ENCODE measurements at places on chromosomes 3 and 15. TPM values are rescaled to one million over a fixed set of nuclear protein-coding genes. Genes with fewer than 3 reads are reported as not detected.

PLD1 gene
- 0.97 TPM for total RNA-seq

ZMYND10 gene
- total RNA-seq: 1.7 TPM

DNA sequence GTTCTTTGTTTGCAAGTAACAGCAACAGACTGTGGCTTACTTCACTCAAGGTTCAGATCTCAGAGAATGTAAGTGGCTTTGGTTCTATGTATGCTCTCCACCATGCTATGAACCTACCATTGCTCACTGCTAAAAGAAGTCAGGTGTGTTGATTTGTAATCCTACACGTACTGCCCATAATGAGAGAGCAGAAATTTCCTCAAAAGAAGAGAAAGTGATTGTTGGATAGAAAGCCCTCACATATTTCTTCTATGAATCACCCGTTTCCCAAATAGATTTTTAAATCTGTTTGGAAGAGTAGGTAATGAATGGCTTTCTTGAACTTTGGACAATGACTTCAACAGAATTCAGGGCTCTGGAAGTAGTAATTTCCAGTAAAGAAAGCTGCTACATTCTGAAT, 565.4 kb downstream of the ROBO2 start:
- no peaks in the 10 kb centered on the region for H3K27me3 ChIP-seq
- H3K4me3 ChIP-seq: no peak overlapping the region
- DNase-seq: no peak
- H3K36me3 ChIP-seq: no peaks in the 10 kb centered on the region

- H3K27me3 ChIP-seq: no peaks in the 10 kb centered on the region
- no peaks in the 10 kb centered on the region for H3K4me1 ChIP-seq
These were observed 83.9 kb downstream of the CHSY1 start for GRCh38 chr15:101167753-101168462.

DNA sequence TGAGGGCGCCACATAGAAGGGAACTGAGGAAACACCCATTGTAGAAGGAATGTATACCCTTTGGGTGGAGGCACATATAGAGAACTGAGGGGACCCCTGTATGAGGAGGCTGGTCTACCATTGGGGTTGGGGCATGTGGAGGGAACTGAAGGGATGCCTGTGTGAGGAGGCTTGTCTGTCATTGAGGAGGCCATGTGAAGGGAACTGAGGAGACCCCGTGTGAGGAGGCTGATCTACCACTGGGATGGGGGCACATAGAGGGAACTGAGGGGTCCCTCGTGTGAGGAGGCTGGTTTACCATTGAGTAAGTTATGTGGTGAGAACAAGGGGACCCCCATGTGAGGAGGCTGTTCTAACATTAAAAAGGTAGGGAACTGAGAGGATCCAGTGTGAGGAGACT, 156.1 kb downstream of the FBLN2 start:
- DNase-seq: no peak
- no peak overlapping the region for H3K27ac ChIP-seq
- no peaks in the 10 kb centered on the region for H3K4me1 ChIP-seq

GRCh38 chr3:129937717-129938116, 36.8 kb upstream of the TRH start:
- DNase-seq: no peak
- H3K27me3 ChIP-seq: no peaks in the 10 kb centered on the region
- H3K27ac ChIP-seq: no peak overlapping the region

DNA sequence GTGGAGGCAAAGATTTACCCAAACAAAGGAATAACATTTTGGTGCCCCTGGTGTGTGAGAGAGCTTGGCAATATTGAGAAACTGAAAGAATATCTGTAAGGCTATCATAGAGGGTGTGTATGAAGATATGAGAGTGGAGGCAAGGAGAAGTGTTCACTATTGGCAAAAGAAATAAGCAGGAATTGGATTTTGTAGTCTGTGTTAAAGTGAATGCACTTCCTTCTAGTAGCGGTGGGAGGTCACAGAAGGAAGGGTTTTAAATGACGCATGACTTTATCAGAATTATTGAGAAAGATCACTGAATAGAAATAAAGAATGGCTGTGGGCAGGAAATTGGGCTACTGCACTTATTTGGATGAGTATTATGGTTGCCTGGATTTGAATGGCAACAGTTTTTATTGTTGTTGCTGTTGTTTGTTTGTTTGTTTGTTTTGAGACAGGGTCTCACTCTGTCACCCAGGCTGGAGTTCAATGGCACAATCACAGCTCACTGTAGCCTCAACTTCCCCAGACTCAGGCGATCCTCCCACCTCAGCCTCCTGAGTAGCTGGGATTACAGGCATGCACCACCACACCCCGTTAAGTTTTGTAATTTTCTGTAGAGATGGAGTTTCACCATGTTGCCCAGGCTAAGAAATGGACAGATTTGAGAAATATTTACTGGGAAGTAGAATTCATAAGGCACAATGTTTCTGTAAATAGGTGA, 16.3 kb downstream of the MME start:
- H3K4me1 ChIP-seq: no peaks in the 10 kb centered on the region
- no peaks in the 10 kb centered on the region for H3K27me3 ChIP-seq
- DNase-seq: no peak
- H3K4me3 ChIP-seq: no peak overlapping the region
